ENCODE measurements at places on chromosomes 6 and 20.

- DNase-seq: no peak
Measured at GRCh38 chr6:129790785-129791184, 70.3 kb downstream of the TMEM244 start.

DNA sequence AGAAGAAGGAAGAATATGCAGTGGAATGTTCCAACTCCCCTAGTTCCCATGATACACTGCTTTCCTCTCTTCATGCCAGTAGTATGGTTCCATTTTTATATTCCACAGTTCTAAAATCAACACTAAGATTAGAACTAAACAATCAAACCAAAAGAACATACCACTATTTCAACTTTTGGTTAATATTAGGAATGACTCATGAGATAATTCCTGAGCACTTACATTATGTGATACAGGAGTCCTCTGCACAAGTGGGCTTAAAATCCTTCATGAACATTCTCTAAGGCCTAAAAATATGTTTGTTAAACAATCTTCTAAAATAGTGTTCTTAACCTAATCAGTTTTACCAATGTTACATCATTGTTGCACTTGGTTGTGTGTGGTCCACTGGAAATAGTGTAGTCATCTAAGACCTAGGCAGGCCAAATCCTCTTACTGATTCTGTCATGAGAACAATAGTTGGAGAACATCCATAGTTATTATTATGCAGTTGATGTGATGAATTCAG is 30.3 kb upstream of the RCAN2 start:
- DNase-seq: no peak

DNA sequence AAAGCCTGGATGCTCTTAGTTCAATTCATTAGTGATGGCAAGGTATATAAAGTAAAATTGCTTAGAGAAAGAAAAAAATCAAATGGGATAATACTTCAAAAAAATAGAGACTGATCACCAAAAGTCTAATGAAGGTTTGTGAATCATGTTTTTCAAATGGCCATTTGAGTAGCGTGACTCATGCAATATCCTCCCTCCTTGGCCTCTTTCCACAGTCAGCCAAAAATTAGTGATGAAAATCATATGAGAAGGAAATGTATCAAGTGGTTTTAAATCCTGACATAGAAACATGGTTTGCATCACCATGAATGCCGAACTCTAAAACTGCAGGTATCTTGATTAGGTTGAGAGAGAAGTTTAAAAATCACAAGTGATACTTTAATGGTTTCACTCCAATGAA is 1.2 kb upstream of the COL19A1 start:
- DNase-seq: no peak

DNA sequence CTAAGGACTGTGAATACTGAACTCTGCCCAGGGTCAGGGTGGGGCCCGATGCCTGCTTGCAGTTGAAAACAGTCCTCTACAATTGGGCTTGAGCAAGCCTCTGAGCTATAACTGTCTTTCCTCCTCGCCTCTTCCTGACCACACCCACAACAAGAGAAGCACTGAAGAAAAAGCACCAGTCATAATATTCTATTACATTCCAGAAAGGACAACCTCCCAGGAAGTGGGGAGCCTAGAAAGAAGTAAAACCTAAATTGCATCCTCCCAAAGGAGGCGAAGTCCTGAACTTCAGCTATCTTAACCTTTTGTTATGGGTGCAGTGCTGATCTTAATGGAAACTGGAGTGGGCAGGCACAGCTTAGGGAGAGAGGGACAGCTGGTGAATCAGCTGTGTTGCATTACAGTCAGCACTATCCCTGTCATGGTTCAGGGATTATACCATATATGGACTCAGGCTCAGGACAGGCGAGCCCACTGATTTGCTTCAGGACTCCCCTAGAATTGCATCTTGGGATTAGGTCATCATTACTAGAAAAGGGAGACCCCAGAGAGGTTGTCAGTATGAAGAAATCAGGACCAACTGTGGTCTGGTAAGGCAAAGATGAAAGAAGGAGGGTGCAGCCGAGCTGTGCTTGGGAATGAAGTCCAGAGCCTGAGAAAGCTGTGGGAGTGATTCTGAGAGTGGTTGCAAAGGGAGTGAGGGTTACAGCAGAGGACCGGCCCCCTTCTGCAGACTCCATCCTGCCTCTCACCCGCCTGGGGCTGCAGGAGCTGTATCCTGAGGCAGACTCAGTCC is 18.3 kb upstream of the TRAM2 start:
- no peak for DNase-seq

- DNase-seq: no peak
Measured at GRCh38 chr6:121876721-121877120, 441.3 kb downstream of the GJA1 start.

DNA sequence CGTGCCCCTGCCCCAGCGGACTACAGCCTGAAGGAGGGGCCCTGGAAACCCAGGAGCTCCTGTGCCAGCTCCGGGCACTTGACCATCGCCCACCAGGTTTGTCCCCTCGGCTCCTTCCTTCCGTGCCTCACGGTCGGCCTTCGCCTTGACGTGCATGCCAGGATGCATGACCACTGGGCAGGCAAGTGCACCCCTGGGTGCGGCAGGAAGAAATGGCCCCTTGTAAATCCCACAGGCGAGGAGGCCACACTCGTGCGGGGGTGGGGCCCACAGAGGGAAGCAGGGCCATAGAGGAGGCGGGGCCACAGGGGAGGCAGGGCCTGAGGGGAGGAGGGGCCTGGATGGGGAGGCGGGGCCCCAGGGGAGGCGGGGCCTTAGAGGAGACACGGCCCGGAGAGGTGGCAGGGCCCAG is 81.7 kb downstream of the YTHDF1 start:
- DNase-seq: no peak

- no peak for DNase-seq
Measured at GRCh38 chr6:15423286-15423993, 177.6 kb downstream of the JARID2 start.

GRCh38 chr6:51678905-51679620 is 408.4 kb downstream of the PKHD1 start:
- DNase-seq: no peak

- peak; percentile 26 for DNase-seq
Measured at GRCh38 chr20:44776980-44777379, 31.3 kb downstream of the KCNK15 start.

DNA sequence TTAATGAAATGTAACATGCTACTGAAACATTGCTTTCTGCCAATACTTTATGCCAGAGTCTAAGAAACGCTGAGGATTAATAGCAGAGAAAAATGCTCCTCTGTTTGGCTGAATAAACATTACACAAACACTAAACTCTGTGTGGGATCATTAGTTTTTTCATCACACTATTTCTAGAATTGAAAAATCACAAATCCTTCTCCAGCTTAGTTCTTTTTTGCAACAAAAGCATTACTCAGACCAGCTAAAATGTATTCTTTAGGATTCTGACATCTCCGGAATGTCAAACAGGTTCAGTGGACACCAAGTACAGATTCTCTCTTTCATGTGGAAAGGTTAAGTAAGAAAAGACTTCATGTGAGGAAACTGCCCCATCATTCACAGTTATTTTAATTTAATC is 226.9 kb downstream of the SIM1 start:
- no peak for DNase-seq

GRCh38 chr20:48739395-48740291 is 88.2 kb downstream of the PREX1 start:
- no peak for DNase-seq

GRCh38 chr20:25003002-25003401 is 10.5 kb upstream of the APMAP start:
- DNase-seq: no peak

GRCh38 chr6:17519120-17519519 is 81.0 kb upstream of the FAM8A1 start:
- no peak for DNase-seq

DNA sequence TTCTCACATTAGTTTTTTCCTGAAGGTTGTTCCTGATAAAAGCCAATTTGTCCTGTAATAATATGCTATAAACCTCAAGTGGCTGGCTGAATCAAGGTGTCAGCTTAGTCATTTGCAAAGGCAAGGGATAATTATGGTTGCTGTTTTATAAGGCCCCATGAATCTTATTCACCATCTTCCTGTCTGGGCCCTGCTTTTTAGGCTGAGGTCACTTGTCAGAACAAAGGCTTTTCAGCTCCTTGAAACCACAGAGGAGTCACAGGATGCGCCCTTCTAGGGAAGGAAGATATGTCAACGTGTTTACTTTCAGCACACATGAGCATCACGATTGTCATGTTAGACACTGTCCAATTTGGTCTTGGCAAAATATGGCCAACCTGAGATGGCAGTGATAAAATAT is 64.8 kb upstream of the NAA20 start:
- peak; percentile 9 for DNase-seq

DNA sequence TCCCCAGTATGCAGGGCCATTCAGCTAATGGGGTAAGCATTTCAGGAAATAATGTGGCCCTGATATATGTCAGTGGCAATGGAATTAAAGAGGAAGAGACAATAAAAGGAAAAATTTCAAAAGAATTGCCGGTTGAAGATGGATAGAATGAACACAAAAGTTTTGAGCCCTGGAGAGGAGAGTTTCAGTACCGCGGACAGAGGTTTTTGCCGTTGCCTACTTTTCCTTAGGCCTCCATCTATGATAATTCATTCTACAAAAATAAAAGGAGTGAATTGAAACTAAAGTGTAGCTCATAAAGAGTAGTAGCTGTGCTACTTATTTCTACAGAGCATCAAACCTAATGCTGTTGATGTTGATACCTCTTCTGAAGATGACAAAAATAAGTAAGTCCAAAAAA is 140.7 kb downstream of the RNASET2 start:
- DNase-seq: no peak

DNA sequence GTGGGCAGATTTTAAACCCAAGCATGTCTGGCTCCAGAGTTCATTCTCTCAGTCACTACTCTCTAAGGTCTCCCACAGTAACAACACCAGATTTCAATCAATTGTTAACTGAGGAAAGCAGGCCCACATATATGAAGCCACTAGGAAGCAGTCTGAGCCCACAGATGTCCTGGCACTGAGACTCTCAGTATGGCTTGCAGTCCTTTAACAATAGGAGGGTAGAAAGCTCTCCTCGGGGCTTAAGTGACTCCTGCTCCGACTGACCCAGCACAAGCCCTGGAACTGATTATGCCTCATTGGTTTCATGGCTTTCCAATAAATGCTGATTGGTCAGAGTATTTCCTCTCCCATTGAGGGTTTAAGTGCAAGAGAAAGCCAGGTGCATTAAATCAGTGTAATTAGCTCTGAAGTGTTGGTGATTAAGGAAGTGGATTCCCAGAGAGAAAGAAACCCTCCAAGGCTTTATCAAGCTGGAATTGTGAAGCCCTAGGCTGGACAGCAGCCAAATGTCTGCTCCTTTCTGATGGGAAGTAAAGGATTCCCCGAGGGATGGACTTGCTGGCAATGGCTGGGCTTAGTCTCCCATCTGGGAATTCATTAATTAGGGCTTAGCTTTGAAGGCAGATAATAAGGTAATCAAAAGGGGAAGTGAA is 76.6 kb upstream of the PROKR2 start:
- DNase-seq: no peak

DNA sequence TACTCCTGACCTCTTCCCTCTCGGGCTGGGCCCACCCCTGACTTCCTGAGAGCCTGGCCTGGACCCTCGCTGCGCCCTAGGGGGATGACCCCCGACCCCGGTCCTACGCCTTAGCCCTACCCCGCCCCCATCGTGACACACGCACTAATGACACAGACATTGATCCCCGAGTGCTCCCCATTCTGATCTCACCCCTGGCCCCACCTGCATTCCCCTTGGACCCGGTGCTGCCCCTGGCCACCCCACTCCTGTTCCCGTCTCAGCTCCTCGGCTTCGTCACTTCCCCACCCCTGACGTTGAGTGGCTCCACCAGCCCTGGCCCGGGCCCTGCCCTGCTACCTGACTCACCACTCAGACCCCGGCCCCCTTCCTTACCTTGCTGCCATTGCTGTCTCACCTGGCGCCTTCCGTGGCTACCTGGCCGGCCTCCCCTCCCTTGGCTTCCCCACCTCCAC is 12.1 kb downstream of the RBCK1 start:
- no peak for DNase-seq

GRCh38 chr6:112113918-112114317 is 26.5 kb downstream of the FAM229B start:
- DNase-seq: no peak

- no peak for DNase-seq
Measured at GRCh38 chr6:130966344-130966980, 96.6 kb downstream of the EPB41L2 start.

DNA sequence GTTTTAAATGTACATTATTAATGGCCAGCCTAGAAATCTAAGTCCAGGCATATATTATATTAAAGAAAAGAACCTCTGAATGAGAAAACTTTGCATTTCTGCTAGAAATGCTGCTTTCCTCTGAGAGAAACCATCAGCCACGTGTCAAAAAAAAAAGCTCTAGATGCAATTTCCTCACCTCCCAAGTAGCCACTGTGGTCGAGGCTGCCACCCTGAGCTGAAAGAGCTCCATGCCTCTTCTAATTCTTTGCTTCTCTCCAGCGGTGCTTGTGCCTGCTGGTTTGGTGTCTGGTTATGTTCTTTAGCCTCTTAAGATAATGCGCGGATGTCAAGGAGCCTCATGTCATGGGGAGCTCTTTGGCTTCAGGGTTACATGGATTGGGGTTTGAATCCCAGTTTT is 316.0 kb downstream of the TFAP2C start:
- DNase-seq: no peak

- no peak for DNase-seq
Measured at GRCh38 chr20:48142516-48142773, 357.2 kb upstream of the SULF2 start.

- DNase-seq: no peak
Measured at GRCh38 chr6:150271501-150272263, 97.1 kb upstream of the IYD start.

DNA sequence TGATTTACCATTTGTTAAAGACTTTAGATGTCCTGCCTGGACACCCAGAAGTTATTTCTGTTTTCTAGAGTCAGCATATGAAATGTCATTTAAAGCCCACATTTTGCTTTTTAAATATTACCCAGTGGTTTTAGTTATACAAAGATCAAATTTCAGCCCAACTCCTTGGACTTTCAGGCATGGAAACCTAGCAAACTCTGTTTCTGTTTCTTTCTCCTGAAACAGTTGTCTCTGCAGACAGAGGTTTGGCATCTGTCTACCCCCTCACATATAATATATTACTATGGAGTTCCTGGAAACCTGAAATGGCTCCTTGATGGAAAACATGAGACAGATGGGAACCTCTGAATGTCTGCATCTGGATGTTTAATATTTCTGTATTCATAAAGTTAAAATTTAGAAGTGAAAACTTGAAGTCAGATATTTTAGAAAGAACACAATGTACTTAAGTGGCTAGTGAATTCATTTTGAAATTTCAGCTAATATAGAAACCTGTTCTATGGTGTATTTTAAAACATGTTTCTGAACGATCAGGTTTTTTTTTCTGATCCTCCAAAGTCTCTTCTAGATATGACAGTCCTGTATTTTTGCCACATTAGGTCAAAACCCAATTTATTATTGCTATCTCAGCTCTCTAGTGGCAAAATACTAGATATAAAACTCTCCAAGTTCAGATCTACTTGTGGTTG is 743.3 kb downstream of the CD109 start:
- DNase-seq: no peak
